ENCODE measurements at places on chromosomes 7 and 10.

DNA sequence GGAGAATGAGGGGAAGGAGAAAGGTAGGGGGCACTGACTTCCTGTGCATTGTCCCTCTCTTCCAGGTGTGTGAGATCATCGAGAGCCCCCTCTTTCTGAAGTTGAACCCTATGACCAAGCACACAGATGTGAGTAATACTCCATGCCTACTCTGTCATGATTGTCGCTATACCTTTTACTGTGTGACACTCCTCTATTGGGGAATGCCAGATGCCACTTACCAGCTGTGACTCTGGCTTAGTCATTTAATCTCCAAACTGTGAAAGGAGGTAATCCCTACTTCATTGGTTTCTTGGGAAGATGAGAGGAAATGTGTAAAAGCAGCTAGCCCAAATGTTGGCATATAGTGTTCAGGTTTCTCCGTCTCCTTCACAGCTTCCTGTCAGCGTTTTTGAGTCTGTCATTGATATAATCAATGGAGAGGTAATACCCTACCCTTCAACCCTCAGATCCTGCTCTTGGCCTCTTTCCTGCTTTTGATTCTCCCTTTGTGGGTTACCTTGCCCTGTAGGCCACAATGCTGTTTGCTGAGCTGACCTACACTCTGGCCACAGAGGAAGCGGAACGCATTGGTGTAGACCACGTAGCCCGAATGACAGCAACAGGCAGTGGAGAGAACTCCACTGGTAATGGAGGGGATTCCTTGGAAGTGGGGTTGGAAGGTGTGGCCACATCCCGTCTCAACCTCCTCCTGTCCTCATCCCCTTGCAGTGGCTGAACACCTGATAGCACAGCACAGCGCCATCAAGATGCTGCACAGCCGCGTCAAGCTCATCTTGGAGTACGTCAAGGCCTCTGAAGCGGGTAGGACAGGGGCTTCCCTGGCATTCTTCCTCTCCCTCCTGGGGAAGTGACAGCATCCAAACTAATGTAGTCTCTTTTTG lies 2.0 kb downstream of the COPS6 start:
- no peak for DNase-seq

GRCh38 chr10:23422003-23422411 lies 16.9 kb upstream of the OTUD1 start:
- DNase-seq: no peak

- DNase-seq: no peak
These were observed 26.1 kb upstream of the GPAM start for GRCh38 chr10:112209684-112210131.

DNA sequence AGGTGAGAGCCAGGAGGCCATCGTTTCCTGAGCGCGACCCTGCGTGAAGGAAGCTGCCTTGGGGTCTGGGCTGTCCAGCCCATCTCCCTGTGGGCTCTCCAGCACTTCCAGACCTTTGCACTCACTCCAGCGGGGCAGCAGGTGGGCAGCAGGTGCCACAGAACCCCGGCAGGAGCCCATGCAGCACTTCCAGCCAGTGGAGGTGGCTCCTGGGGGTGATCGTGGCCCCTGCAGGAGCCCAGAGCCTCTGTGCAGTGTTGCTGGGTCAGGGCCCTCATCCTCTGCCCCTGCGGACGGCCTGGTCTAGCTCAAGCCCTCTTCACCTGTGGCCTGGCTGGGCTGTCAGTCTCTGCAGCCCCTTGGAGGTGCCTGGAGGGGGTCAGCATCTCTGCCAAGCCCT lies 59.9 kb downstream of the PWWP2B start:
- no peak for DNase-seq

DNA sequence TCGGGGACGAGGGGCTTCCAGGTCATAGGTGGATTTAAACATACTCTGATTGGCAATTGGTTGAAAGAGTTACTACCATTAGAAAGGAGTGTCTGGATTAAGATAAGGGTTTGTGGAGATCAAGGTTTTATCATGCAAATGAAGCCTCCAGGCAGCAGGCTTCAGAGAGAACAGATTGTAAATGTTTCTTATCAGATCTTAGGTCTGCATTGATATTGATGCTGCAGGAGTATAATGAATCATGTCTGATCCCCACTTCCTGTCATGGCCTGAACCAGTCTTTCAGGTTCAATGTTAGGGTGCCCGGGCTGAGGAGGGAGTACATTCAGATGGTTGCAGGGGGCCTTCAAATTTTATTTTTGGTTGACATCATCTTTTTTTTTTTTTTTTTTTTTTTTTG lies 51.4 kb downstream of the SH3PXD2A start:
- DNase-seq: no peak

GRCh38 chr10:114376523-114376922 lies 27.8 kb downstream of the AFAP1L2 start:
- no peak for DNase-seq

- no peak for DNase-seq
These were observed 184.7 kb upstream of the PFKP start for GRCh38 chr10:2882628-2883027.

DNA sequence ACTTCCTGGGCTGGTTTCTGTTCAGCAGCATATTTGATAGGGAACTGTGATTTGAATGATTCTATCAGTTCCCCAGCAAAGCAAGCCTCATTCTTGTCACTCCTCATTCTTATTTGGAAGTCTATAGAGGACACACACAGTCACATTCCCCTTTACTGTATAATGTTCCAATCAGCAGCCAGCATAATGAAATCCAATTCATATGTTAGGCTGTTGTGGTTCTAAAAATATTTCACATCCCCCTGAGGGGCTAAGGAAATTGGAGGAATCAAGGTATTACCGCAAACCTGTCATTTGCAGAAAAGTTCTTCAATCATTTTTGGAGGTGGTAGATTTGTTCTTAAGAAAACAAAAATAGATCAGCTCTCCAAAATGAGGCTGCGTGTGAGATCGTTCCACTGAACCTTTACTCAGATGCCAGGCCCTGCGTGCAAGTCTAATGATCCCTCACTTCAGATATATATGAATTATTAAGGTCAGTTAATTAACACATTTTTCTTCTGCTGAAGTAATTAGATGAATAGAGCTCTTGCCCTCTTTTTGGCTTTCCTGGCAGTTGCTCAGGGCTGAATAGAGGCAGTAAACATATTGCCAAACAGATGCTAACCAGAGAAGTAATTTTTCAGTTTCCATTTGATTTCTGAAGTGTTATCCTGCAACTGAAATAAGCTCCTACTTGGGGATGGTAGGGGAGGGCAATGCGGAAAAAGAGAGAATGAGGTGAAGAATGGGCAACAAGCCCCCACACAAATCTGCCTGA lies 31.8 kb downstream of the LSMEM1 start:
- DNase-seq: no peak

GRCh38 chr7:36280840-36281812 lies 108.5 kb upstream of the ANLN start:
- no peak for DNase-seq

- no peak for DNase-seq
These were observed 252.7 kb upstream of the PTER start for GRCh38 chr10:16184096-16184597.

DNA sequence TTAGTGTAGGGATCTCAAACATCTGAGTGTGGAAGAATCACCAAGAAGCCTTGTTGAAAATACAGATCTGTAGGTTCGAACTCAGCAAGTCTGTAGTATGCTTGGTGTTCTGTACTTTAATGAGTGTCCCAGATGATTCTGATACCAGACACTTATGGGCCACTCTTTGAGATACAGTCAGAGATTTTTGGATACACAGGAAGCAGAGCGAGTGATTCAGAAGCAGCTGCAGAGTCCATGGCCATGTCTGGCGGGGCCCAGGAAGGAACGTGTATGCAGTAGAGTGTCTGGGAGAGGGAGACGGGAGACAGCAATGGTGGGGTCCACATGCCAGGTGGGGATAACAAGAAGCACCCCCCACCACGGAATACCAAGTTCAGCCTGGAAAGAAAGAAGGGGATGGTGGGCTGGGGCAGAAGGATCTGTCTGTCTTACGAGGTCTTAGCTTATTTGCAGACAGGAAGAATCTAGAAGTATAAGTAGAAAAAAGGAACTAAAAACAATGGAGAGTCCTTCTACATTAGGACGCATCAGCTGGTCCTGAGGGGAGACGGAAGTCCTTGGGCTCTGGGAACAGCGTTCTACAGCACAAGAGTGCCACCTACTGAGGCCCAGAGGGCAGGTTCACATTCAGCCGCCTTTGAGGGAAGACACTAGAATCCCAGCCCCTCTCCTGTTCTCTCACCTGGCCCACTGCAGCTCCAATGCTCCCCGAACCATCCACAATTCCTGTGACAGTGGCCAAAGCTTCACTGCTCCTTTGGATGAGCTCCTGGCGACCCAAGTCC lies 55.4 kb downstream of the SLC37A3 start:
- no peak for DNase-seq

DNA sequence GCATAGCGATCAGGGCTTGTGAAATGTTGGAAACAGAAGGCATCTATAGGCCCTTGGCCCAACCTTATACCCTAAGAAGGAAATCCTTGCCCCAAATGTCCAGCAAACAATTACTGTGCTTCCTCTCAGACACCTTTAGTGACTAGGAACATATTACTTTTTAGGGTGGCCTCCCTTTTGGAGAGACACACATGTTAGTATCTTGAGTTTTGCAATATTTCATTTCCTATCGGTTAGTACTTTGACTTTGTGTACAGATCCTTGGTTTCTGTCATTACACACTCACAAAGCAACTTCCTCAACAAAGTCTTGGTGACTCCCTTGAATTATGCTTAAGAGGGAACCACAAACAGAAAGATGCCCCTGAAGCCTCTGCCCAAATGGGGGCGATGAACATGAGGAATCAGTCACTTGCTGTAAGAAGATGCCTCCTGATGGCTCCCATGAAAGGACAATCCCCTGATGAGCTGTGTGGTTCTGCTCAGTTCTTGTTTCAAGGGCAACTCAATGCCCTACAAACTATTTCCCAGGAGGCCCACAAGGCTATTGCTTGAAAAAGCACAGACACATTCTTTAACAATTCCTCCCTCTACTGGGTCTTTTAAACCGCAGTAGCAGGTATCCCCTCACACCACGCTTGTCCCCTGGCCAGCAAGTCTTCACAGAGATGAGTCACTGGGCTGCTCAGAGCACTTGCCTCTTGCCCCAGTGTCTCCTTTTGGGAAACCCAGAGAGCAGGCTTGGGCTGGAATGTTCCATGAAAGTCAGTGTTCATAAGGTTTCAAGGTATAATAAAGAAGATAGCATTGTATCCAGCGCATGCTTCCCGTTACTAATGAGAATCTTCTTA lies 196.2 kb downstream of the FANK1 start:
- no peak for DNase-seq

- no peak for DNase-seq
These were observed 17.7 kb downstream of the GIMAP5 start for GRCh38 chr7:150754951-150755350.

GRCh38 chr10:91032611-91033206 lies 111.8 kb upstream of the ANKRD1 start:
- no peak for DNase-seq

GRCh38 chr10:2933519-2933918 lies 133.8 kb upstream of the PFKP start:
- no peak for DNase-seq

GRCh38 chr7:18086165-18087025 lies 58.7 kb upstream of the PRPS1L1 start:
- peak; percentile 54 for DNase-seq

GRCh38 chr7:77657427-77658224 lies 38.6 kb upstream of the RSBN1L start:
- DNase-seq: no peak

DNA sequence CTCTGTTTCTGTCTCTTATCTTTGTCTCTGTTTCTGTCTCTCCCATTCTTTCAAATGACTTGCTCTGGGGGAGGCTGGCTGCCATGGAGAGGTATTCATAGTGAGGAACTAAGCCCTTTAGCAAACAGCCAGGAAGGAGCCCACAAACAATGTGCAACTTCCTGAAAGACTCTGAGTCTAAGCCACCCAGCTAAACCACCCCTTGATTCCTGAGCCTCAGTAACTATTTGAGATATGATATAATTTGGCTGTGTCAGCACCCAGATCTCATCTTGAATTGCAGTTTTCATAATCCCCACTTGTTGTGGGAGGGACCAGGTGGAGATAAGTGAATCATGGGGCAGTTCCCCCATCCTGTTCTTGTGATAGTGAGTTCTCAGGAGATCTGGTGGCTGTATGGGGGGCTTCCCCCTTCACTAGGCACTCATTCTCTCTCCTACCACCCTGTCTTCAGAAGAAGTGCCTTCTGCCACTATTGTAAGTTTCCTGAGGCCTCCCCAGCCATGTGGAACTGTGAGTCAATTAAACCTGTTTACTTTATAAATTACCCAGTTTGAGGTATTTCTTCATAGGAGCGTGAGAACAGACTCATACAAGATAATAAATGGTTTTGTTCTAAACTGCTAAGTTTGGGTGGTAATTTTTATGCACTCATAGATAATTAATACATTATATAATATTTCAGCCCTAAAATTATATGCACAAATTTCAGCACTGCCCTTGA lies 121.2 kb upstream of the FOXP2 start:
- no peak for DNase-seq

GRCh38 chr7:513521-514166 lies 6.0 kb downstream of the PDGFA start:
- no peak for DNase-seq

DNA sequence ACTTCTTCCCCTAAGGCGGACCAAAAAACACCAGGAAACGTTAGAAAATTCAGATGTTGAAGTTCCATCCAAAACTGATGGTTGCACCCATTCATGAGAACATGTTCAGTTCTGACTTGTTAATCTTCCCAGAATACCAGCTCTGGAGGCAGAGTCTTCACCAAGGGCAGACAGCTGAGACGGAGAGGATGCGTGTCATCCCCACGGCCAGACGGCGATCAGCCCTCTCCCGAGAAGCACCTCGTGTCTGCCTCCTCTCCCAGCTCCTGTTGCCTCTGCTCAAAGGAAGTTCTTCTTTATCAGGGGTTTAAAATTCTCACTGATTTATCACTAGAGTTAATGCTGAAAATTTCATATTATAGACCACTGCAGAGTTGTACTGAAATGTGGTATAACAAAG lies 269.7 kb downstream of the ZMYND11 start:
- DNase-seq: no peak

- no peak for DNase-seq
These were observed at the start of gene ECHDC3 for GRCh38 chr10:11742009-11742778. TSS of gene ECHDC3 (plus strand) at chr10:11742382. CDS start at chr10:11742577, 195 bp downstream.

- no peak for DNase-seq
These were observed 209.1 kb downstream of the TRIL start for GRCh38 chr7:28748933-28749584.

- no peak for DNase-seq
These were observed 59.2 kb downstream of the SLC13A1 start for GRCh38 chr7:123140561-123140960.

DNA sequence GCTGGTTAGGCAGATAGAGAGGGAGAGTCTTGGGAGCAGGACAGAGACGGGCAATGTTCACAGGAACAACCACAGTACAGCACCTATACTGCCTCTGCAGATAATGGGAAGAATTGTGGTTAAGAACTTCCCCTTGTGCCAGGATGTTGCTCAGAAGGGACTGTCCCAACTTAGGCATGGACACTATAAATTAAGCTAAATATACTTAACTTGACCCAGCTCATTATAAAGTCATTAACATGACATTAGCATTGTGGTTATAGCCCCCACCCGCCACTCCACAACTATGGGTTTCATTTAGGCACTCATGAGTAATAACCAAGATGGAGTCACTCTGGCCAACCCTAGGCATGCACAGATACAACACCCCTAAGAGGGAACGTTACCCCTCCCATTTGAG lies 310.9 kb upstream of the NRG3 start:
- no peak for DNase-seq
